ENCODE measurements at places on chromosomes 7 and 10.

GRCh38 chr10:124911124-124912067, 30.5 kb upstream of the ZRANB1 start:
- no peak for DNase-seq

GRCh38 chr10:86285136-86285790, 81.3 kb downstream of the GRID1 start:
- no peak for DNase-seq

GRCh38 chr10:34758447-34758996, 56.6 kb downstream of the PARD3 start:
- DNase-seq = no peak

GRCh38 chr7:92639213-92639896, 49.2 kb upstream of the FAM133B start:
- no peak for DNase-seq

DNA sequence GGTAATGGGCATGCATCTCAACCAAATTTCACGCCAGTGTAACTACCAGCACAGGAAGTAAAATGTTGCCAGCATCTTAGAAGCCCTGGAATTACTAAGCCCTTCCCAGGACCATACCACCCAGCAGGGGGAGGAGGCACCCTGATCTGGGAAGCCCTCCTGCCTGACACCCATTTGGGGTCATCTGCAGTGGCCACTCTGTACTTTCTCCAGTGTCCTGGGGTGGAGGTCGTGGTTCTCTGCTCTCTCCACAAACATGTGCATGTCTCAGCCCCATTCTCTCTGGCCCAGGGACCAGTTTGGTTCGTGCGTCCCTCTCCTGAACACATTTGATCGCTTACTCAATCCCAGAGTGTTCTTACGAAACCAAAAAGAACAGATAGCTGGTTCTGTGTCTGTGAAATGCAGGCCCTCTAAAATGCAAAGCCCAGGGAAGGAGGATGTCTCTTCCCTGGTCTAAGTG, 9.4 kb upstream of the LRRC27 start:
- no peak for DNase-seq

DNA sequence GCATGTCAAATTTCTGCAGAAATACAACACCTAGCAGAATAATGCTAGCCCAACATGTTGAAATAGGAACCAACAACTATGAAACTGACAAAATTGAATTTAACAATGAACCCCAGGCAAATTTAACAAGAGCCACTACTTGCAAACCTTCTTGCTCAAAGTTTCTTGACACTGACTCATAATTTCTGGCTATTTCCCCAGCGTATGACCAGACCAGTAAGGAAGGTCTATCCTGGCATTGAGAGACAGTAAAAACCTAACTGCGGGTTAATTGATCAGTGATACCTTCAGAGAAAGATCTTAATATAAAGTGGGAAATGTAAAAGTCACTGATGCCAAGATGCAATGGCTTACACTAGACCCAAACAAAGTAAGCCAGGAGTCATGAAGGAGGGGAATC, 510.1 kb downstream of the ARL4A start:
- DNase-seq = no peak

DNA sequence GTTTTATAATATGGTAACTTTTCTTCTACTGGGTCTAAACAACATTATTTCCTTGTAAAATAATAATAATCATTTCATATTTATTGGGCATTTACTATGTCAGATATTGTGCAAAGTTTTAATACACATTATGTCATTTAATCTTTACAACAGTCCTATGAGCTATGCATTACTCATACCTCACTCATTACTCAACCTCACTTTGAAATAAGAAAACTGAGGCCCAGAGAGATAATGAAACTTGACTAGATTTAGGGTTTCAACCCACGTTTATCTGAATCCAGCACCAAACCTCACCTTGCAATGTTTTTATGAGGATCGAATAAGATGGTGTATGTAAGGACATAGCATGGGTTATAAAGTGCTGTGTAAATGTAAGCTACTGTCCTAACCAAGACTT, 153.2 kb upstream of the SLC13A1 start:
- no peak for DNase-seq

DNA sequence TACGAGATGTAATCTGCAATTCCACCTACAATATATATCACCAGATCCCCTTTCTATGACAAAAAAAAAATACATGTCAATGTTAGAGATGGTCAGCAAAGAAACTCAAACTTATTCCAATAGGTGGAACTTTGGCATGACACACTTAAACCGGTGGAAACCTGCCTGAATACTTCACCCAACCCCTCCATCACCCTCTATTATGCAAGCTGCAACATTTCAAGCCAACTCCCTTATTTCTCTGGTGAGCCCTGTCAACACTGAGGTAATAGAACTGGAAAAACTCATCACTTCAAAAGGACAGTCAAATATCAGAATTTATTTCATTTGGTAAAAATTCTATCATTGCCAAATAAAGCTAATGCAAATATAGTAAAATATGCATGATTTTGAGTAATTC, 3.6 kb downstream of the ZNF438 start:
- DNase-seq = no peak

DNA sequence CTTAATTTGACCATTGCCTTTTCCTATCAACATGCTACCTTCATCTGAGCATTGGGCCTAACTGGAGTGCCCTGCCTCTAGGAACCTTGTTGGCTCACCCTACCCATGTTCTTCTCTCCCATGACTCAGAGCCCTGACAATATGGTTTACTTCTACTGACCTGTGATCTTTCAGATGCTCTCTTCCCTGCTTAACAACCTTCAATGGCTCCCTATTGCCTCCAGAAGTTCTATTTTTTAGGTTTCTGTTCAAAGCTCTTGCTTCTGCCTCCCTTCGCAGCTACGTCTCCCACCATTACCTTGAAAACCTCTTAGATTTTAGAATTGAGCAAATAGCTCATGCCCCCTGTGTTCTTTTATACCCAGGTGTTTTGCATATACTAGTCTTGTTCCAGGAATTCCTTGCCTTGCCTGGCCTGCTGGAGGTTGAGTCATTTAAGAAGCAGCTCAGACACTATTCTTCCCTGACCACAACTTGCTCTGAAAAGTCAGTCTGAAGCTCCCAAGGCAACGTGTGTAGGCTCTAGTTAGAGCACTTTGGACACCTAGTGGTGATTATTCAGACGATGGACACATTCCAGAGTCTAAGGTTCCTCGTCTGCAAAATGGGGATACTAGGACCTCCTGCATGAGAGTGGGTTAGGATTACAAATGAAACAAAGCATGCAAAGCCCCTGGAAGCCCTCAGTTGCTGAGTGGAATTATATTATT, 64.4 kb upstream of the EMX2 start:
- DNase-seq = no peak

DNA sequence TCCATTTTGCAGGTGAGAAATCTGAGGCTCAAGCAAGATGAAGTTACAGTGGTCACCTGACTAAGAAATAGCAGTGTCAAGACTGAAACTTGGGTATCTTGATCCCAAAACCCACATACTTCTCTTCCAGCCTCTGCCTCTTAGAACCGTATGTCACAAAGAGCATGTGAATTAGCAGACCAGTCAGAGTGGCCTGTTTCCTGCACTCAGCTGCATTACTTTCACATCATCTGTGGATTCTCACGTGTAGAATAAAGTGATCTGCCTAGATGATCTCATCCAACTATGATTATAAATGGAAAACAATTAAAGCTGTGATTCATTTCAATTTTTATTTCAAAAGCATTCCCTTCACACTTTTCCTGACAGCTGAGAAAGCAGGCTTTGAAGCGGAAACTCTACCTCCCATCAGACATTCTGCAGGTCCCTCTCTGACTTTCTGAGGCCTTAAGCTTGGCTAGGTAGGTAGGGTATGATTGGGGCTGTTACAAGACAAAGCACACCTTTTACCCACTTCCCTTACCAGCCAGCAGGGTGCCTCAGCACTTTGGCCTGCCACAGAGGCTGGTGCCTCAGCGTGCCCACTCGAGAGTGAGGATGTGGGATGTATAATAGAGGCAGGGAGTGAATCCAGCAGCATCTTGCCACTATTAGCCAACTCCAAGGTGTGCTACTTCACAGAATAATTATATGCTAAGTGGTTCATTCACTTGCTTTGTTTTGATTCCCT, 70.2 kb upstream of the PDE1C start:
- no peak for DNase-seq

- no peak for DNase-seq
Measured at GRCh38 chr7:83695128-83695960, 46.4 kb upstream of the SEMA3E start.

DNA sequence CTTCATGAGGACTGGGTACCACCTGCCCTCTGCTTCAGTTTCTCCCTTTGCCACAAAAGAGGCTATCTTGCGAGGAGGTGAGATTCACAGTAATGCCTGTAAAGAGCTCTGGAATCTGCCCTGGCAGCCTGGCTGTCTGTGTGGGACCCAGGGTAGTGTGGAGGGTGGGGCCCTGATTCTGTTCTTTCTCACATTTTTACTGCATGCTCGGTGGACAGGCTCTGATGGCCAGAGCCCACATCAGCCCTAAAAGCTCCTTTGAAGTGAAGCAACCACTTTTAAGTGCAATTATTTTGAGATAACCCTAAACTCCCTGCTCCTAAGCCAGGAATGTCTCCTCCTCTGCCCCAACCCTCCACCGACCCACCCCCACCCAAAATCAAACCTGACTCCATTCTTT, 92.1 kb upstream of the PODXL start:
- no peak for DNase-seq

- DNase-seq = no peak
Measured at GRCh38 chr10:112631501-112632400, 184.7 kb downstream of the VTI1A start.

- peak; percentile 3 for DNase-seq
Measured at GRCh38 chr7:104643587-104644217, 315.3 kb downstream of the LHFPL3 start.

DNA sequence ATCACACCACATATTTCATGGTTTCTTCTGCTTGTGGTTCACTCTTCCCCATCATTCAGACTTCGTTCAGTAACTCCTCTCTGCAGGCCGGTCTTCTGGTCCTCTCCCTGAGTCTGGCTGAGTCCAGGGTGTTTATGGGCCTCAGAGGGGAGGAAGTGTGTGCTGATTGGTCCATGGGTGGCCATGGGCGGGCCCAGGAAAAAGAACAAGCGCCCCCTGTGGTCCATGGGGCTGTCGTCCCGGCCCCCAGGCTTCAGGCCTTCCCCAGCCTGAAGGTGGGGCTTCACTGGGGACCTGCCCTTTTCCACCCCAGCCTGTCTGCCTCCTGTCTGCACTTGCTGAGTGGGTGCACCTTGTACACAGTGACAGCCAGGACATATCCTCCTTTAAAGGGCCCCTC, 123.7 kb downstream of the VIPR2 start:
- no peak for DNase-seq

DNA sequence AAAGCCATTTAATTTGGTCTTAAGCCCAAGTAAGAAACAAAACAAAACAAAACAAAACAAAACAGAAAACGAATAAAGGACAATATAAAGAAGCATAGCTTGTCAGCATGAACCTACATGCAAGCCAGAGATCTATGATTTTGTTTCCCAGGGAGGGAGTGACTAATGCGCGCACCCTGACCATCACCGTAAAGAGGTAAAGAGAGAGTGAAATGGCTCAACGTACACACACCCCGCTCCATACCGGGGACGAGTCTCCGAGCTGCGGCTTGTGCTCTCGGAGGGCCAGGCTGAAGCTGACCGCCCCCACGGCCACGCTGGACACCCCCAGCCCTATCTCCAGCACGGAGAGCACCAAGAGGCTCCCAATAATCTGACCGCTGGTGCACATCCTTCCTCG, 1.1 kb downstream of the TMEM196 start:
- DNase-seq = no peak

- DNase-seq = no peak
Measured at GRCh38 chr10:16960551-16960950, 143.3 kb upstream of the RSU1 start.

GRCh38 chr10:129972145-129972965, 8.3 kb upstream of the EBF3 start:
- no peak for DNase-seq

DNA sequence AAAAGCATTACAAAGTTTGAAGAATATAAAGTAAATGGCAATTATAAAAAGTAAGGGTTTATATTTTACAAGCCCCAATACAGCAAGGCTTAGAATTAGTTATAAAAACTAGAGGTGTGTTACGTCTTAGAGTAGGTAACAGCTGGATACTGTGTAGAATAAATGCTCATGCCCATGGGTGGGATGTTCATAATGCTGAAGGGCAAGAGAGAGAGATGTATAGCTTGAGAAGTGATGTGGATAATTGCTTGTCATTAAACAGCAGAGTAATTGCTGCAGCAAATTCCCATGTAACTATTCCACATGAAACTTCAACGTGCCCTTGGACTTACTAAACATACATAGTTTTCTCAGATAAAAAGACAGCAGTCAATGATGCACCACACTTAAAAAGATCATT, 233.8 kb downstream of the IMMP2L start:
- no peak for DNase-seq

- DNase-seq = no peak
Measured at GRCh38 chr7:128102490-128103291, 71.5 kb upstream of the LRRC4 start.

DNA sequence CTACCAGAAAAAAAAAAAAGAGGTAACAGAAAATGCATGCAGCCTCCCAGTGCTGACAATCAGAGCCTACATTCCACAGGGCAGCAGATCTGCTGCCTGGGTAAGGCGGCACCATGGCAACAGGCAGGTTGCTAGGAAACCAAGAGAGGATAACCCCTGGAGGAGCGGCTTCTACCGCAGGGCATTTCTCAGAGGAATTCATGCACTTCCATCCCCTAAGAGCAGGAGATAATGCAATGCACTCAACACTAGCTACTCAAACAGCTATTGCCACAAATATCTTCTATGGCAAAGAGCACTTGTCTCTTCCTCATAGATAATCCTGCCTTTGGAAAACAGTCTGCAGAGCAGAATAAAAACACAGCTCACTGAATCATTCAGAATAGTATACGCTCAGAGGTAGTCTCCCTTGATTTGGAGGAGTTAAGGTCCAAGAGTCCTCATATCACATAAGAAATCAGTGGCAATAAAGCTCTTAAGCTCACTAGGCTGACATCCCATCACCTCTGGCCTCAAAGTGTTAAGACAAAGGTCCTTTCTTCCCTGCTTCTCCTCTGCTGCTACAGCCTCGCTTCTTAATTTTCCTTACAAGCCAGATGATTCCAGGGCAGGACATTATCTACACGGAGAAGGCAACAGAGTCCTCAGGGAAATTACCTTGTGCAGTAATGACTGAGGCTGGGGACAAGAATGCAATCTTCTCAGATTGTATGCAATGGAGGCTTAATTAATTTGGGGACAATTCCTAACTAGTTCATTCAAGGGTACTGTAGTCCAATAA, 10.7 kb downstream of the PSAP start:
- DNase-seq = no peak

DNA sequence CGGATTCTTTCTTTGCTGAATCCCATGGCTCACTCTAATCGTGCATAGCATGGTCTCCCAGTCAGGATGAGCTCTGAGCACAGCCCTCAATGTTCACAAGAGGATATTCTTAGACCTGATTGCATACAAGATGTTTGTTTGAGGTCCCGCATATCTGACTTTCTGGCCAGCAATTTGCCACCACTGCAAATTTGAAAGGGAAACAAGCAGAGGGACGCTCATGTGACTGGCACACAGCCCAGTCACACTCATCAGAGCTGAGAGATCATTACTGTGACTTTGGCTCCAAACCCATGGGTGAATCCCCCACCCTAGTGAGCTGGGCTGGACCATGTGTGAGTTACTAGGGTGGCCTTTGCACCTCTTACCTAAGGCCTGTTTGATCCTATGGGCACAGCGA, 9.9 kb downstream of the TAS2R41 start:
- DNase-seq = no peak

Data from activated CD4-positive, alpha-beta T cell treated with anti-CD3 and anti-CD28 coated beads, Interleukin-2, Interleukin-4, amounts not matched to agents 100 ng/mL and 50 ng/mL, durations not matched to agents 16 hours and 8 hours (primary cell).